ENCODE measurements at places on chromosomes 13 and 19.

DNA sequence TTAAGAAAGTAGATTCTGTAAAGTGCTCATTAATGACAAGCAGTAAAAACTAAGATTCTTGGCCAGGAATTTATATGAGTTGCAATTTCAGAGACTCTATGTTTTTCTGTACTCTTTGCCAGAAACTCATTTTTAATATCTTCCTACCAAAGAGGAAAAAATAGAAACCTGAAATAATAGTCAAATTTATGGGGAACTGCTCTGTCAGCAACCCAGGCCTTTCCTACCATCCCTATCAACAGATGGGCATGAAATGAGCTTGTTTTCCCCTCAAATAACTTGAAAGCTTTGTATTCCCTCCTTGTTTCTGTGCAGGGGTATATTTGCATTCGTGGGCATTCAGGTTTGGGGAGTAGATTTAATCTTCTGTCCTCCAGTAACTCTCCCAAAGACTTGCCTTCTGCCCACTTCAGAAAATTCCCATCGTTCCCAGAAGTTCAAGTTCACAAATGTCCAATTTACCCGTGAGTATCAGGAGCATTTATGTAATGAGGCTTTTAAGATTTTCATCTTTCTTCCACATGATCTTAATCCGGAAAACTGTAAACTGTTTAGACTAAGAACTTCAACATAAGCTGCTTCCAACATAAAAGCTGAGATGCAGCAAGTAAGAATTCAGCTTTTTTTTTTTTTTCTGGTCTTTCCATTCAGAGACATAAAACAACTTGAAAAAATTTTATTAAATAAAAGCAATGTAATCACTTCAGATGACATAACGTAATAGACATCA, 363.1 kb downstream of the EFNB2 start:
- H3K27ac ChIP-seq: no peak overlapping the region
- peaks cover 2% of the 10 kb centered on the region for H3K4me1 ChIP-seq
- H3K27me3 ChIP-seq: peaks cover 2% of the 10 kb centered on the region
- no peak overlapping the region for H3K4me3 ChIP-seq

DNA sequence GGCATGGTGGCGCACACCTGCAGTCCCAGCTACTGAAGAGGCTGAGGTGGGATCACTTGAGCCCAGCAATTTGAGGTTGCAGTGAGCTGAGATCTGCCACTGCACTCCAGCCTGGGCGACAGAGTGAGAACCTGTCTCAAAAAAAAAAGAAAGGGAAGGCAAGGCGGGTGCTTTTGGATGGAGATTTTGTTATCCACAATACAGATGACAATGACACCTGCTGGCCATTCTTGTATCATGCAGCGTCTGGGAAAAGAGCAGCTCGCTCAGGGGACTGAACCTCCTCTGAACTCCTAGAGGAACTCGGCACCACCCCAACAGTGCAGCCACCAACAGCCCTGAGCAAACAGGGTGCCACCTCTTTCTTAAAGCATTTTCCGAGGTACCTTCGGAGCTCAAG, 22.8 kb downstream of the HAUS8 start:
- peaks cover 2% of the 10 kb centered on the region for H3K4me1 ChIP-seq
- no peaks in the 10 kb centered on the region for H3K27me3 ChIP-seq
- H3K27ac ChIP-seq: no peak overlapping the region
- DNase-seq: peak; percentile 69
- no peak overlapping the region for H3K4me3 ChIP-seq

- no peak for DNase-seq
- H3K4me3 ChIP-seq: peak overlapping the region; percentile 46
- H3K36me3 ChIP-seq: no peaks in the 10 kb centered on the region
- H3K27me3 ChIP-seq: peaks cover 2% of the 10 kb centered on the region
- H3K4me1 ChIP-seq: peaks cover 9% of the 10 kb centered on the region
These were observed 5.4 kb downstream of the C19orf47 start for GRCh38 chr19:40342644-40343311.

DNA sequence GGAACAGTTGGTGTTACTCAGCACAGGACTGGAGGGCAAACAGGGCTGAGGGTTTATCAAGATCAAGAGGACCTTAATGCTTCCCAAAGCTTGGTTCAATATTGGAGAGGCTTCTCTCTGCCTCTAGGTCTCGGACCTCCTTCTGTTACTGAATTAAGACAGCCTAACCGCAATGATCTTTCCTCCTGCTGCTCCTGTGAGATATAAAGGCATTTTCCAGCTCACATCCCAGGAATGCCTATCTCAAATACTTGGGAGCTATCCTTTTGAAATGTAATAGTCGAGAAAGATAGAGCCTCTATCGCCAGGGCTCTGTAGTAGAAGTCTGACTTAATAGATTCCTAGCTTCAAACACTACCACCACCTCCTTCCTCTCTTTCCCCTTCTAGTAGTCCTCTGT, 1475.0 kb downstream of the SLITRK1 start:
- no peak overlapping the region for H3K27ac ChIP-seq
- H3K36me3 ChIP-seq: no peaks in the 10 kb centered on the region
- no peak overlapping the region for H3K4me3 ChIP-seq
- no peaks in the 10 kb centered on the region for H3K4me1 ChIP-seq
- DNase-seq: no peak

GRCh38 chr19:50790396-50790795, at the start of gene ACP4:
TSS of gene ACP4 (plus strand) at chr19:50790415. CDS start at chr19:50790415, 0 bp downstream.
- no peak within 1 kb of the TSS for H3K4me3 ChIP-seq
- H3K27me3 ChIP-seq: peaks cover 3% of the 10 kb centered on the region
- DNase-seq: no peak
- no peaks in the 10 kb centered on the region for H3K4me1 ChIP-seq
- H3K27ac ChIP-seq: peak within 1 kb of the TSS; percentile 14
- peaks cover 7% of the 10 kb centered on the region for H3K36me3 ChIP-seq

- peaks cover 10% of the 10 kb centered on the region for H3K27me3 ChIP-seq
- no peak for DNase-seq
- no peak overlapping the region for H3K27ac ChIP-seq
- no peak overlapping the region for H3K4me3 ChIP-seq
- H3K36me3 ChIP-seq: no peaks in the 10 kb centered on the region
These were observed 6.2 kb downstream of the TINCR start for GRCh38 chr19:5561559-5561958.

All from glutamatergic neuron (in vitro differentiated cells).